ENCODE measurements at places on chromosomes 5 and 9.
A peak's percentile ranks its signal among the peaks of the same experiment; 100 is the strongest.

DNA sequence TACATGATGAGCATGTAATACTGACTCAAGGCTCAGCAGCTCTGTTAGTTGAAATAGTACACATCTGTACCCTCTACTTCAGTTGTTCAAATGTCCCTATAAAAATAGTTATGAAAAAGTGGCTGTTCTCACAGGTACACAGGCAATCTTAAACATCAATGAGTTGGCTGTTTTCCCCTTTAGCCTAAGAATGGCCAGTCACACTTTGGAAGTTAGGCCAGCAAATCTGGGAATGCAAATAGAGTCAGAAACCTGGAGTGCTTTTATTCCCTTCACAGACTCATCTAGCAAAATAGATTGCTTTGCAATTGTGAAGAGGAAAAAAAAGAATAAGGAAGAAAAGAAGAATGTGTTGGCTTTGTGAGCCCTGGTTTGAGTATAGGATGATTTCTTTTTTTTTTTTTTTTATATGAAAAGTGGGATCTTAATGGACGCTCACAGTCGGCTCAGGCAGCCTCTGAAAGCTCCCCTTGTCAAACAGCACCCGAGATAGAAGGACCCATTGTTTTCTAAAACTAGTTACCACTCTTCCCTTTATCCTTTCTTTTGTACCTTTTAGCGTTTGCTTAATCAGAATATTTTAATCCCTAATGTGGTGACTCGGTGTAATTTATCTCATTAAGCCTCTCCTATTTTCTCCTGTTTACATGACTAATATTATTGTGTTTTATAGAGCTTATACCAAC is 27.9 kb upstream of the TLE1 start:
- DNase-seq: no peak

DNA sequence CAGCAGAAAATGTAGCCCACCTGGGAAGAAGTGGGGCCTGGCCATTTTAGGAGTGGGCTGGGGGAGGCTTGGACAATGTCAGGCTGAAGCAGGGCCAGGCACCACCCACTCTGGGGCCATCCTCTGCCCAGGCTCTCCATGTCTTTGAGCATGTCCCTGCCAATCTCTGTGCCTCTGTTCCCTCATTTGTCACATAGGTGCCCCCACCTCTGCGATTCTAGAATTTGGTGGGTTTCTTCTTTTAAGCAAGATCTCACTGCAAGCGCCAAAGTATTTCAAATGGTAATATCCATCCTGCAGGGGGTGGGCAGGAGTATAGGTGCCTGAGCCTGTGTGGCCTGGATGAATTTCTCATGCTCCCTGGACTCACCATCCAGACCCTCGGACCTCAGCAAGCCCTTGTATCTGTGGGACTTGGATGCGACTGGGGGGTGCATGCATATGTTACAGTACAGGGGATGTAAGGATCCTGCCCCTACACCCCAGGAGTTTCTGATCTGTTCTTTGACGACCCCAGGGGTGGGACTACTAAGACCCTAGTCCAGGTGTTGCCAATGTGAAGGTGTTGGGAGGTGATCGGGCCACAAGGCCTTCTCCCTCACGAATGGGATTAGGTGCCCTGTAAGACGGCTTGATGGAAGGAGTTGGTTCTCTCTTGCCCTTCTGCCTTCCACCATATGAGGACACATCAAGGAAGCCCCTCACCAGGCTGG is 4.3 kb downstream of the CD74 start:
- no peak for DNase-seq

GRCh38 chr5:76720988-76721569 is 5.2 kb downstream of the F2R start:
- DNase-seq: no peak

DNA sequence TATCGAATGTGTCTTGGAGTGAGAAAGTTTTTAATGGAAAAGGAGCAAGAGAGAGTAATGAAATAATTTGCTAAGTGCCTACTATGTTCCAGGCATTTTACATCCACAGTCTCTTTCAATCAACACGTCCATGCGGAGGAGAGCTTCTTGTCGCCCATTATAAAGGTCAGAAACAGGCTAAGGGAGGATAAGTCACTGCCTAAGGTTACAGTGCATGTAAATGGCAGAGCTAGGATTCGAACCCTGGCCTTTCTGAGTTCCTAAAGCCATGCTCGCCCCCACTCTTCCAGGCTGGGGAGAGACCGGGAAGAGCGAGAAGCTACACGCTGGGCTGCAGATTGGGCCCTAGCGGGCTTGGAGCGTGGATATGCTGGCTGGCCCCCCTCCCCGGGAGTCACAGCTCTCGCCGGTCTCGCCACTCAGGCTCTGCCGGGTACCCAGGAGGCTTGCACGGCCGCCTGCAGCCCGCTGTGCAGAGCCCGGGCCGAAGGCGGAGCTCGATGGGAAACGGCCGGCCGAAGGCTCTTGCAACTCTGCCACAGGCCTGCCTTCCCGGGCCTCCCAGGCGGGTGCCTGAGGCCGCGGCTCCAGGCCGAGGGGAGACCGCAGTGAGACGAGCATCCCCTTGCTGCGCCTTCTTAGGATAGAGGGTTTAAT is 775 bp upstream of the LHX2 start:
- DNase-seq: peak; percentile 56

DNA sequence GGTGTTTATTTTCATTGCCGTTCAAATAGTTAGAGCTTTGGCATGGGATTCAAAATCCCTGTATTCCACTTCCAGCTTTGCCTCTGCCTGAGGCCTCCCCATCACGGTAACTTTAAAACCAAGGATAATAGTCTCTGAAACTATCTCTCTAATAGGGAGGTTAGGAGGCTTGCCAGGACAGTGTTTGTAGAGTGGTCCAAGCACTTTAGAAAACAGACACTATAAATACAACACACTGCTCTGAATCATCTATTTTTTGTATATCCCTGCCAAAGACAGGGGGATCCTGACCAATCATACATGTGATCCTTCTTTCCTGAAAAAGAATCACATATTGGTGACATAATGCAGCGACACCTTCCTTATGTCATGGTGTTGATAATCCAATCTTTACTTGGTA is 326.8 kb downstream of the BNC2 start:
- no peak for DNase-seq

GRCh38 chr5:84058561-84058960 is 326.1 kb downstream of the EDIL3 start:
- no peak for DNase-seq

GRCh38 chr9:126454795-126455194 is 128.2 kb downstream of the MVB12B start:
- no peak for DNase-seq

- no peak for DNase-seq
Measured at GRCh38 chr5:62044989-62045388, 261.0 kb upstream of the KIF2A start.

GRCh38 chr5:127988146-127988760 is 95.3 kb upstream of the SLC12A2 start:
- DNase-seq: peak; percentile 2

- no peak for DNase-seq
Measured at GRCh38 chr5:112908854-112909253, 13.2 kb downstream of the REEP5 start.

- no peak for DNase-seq
Measured at GRCh38 chr5:88765171-88765570, 117.8 kb downstream of the MEF2C start.

DNA sequence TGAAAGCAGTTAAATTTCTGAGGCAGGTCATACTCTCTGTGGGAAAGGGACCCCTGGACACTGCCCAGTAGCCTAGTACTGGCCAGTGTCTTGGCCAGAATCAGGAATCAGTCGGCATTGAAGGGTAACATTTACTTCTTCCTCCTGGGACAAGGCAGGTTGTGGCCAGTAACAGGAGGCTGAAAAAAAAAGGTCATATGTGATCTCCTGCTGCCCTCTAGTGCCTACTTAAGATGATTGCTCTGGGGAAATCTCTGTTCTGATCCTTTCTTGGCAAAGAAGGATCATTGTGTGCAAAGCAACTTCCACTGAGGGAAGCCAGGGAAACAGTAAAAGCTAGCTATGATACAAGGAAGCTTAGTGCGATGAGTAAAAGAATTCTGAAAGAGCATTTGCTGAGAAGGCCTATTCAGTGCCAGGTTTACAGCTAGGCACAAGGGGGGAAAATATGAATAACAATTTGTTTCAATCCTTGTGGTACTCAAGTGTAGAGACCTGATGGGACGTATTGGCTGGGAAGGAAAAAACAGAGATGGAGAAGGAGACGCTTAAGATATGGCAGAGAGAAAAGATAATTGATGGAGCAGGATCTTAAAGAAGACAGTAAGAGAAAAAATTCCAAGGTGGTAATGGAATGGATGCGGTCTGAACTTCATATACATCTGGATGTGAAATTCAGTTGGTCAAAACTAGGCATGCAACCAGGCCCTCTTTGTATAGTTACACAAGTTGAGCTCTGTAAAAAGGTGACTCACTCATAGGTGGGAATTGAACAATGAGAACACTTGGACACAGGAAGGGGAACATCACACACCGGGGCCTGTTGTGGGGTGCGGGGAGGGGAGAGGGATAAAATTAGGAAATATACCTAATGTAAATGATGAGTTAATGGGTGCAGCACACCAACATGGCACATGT is 25.8 kb upstream of the TRIM32 start:
- peak; percentile 53 for DNase-seq

- no peak for DNase-seq
Measured at GRCh38 chr9:97425973-97426336, 14.1 kb downstream of the TDRD7 start.

DNA sequence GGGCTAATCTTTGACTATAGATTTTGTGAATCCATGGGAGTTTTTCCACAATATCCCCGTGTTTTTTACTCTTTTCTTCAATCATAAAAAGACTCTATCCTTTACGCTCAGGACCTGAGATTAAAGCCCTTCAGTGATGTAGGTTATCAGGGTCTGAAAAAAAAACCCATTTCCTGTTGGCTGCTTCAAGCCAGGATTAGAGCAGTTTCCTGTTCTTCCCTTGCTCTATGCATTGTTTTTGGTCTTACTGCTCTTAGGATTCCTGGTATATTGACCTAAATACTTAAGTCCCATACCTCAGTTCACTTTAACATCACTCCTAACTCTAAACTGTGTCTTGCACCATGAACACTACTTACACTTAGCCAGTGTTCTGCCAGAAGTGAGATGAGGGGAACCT is 319.3 kb upstream of the CHD1 start:
- DNase-seq: no peak

DNA sequence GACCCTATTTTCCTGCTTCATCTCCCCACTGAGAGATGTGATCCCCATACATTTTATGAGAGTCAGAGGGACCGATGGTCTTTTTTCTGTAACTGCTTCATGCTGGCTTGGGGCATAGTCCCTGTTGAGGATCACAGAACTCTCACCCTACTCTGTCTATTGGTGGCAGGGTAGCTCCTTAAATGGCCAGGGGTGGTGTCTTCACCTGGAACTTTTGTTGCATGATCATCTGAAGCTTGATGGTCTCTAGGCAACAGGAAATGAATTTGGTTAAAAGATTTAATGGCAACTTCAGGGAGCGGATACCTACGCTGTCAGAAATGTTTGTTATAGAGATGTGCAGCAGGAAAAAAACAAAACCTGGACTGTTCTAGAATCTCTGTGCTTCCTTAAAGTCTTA is 87.0 kb upstream of the GLIS3 start:
- no peak for DNase-seq

- DNase-seq: no peak
Measured at GRCh38 chr9:32348106-32348695, 36.2 kb upstream of the ACO1 start.

GRCh38 chr9:71762900-71763653 is 5.2 kb downstream of the CEMIP2 start:
- DNase-seq: no peak

GRCh38 chr5:24525414-24525813 is 119.4 kb downstream of the CDH10 start:
- DNase-seq: no peak

GRCh38 chr5:14794583-14795230 is 76.9 kb downstream of the ANKH start:
- DNase-seq: no peak
